Kidney epithelial cell (primary cell): ENCODE measurements at places on chromosomes 11 and 22. TPM values are rescaled to one million over a fixed set of nuclear protein-coding genes. Genes with fewer than 3 reads are reported as not detected.

The SLC22A8 gene
- total RNA-seq: not detected in 2 replicates

The UPK2 gene
- total RNA-seq: 0.25 TPM in 1 of 2 replicates, not detected in the other

The CXCR5 gene
- under 0.01 and 0.14 TPM in 2 replicates for total RNA-seq

The TMEM151A gene
- total RNA-seq: 0.08 TPM in 1 of 2 replicates, not detected in the other

The SAA1 gene
- total RNA-seq: 2.8 and 5.8 TPM in 2 replicates

The APOA5 gene
- not detected in 2 replicates for total RNA-seq

The CCDC83 gene
- not detected in 2 replicates for total RNA-seq

The NELL1 gene
- total RNA-seq: 0.14 and 0.17 TPM in 2 replicates

DNA sequence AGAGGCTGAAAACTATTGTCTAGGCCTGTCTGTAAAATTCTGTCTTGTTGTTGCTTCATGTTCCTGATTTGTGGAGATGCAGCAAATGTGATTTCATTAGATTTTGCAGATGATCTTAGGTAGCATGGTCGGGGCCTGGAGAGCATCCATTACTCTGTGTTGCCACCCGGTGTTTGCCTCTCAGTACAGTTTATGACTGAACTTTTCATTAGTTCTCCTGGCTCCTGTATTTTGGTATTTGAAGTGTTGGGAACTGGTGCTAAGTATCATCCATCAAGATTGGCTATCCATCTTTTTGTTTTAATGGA, 7.7 kb downstream of the YWHAH start:
- no peak for DNase-seq

GRCh38 chr11:29361369-29361768, 655.5 kb downstream of the KCNA4 start:
- DNase-seq: no peak

- peak; percentile 63 for DNase-seq
Observed at GRCh38 chr11:110984147-110984546, 261.4 kb upstream of the POU2AF2 start.

- no peak for DNase-seq
Observed at GRCh38 chr22:29382580-29383302, 5.6 kb downstream of the AP1B1 start.

DNA sequence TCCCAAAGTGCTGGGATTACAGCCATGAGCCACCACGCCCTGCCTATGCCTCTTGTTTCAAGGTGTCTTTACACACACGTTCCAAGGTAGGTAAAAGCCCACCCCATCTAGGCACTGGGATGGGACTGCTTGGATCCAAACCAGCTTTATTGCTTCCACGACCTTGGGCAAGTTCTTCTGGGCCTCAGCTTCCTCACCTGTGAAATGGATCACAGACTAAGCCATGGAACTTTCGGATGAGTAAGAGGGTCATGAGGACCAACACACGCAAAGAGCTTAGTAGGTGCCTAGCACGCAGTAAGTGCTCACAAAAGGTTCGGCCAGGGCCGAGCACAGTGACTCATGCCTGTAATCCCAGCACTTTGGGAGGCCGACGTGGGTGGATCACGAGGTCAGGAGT, 15.6 kb downstream of the RHOD start:
- DNase-seq: no peak

- DNase-seq: no peak
Observed at GRCh38 chr11:107741044-107741823, 29.4 kb upstream of the SLN start.

DNA sequence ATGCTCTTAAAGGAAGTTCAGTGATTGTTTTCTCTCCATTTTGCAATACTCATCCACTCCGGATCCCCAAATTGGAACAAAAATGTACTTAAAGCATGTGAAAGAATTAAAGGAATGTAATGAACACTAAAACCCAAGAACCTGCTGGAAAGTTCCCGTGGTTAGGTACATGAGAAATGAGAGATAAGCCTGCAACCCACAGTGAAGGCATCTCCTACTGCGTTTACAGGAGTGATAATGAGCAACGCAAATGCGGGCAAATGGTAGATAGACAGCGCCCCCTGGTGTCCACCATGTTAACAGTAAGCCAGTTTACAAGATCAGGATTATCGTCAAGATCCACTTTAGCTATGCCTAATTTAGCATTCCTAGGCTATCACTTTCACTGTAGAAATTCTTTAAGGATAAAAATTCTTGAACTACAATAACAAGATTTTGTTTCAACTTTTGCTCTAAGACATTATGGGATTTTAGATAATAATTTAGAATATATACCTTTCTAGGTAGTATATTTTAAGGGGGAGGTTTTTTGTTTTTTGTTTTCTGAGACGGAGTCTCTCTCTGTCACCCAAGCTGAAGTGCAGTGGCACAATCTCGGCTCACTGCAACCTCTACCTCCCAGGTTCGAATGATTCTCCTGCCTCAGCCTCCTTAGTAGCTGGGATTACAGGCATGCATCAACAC, 29.9 kb downstream of the ALG9 start:
- DNase-seq: peak; percentile 45

DNA sequence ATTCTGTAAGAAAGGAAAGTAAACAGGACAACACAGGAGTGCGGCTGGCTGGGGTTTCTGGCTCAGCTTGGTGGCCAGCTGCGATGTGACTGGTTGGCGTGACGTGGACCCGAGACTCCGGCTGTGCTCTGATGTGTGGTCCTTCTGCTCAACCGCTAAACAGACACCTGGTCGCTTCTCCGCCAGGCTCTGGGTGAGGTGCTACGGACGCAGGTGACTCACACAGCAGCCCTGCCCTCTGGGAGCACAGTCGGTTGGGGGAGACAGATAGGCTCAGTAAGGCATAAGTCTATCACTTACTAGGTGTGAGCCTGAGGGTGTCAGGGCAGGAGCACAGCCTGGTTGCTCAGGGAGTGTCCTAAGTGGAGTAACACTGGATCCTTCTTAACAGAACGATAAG, 8.2 kb downstream of the RTL6 start:
- DNase-seq: no peak

DNA sequence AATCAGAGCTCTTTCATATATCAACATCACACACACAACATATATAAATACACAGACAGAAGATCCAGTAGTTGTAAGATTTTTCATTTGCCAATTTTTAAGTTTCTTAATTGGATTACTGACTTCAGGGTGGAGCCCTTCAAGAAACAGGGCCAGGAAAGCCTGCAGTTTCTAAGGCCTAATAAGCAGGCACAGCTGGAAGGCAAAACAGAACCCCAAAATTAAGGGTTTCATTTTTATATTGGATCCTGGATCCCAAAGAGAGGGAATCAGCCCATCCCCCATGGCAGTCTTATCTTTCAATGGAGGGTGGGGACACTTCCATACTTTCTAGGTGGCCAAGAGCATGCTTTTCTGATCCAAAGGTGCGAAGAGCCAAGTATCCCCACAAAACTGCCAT, 4.7 kb upstream of the C1QTNF6 start:
- DNase-seq: no peak

GRCh38 chr11:95455228-95455970, 224.4 kb upstream of the SESN3 start:
- no peak for DNase-seq

- peak; percentile 43 for DNase-seq
Observed at GRCh38 chr11:70016666-70017367, 61.3 kb upstream of the ANO1 start.

DNA sequence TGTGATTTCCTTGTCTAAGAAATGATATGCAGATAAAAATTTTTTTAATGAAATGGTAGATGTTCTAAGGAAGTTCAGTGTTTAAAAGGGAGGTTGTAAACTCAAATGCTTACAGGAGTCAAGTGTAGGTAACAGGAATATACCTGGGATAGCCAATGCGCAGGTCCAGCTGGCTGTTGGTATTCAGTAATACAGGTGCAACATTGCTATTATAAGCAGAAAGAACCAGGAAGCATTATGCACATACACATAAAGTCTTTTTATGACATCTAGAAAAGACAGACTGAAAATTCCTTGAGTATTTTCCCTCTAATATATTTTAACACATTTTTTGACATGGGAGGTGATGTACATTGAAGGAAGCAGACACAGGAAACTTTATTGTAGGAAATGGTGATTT, 43.6 kb upstream of the B3GNT6 start:
- no peak for DNase-seq

DNA sequence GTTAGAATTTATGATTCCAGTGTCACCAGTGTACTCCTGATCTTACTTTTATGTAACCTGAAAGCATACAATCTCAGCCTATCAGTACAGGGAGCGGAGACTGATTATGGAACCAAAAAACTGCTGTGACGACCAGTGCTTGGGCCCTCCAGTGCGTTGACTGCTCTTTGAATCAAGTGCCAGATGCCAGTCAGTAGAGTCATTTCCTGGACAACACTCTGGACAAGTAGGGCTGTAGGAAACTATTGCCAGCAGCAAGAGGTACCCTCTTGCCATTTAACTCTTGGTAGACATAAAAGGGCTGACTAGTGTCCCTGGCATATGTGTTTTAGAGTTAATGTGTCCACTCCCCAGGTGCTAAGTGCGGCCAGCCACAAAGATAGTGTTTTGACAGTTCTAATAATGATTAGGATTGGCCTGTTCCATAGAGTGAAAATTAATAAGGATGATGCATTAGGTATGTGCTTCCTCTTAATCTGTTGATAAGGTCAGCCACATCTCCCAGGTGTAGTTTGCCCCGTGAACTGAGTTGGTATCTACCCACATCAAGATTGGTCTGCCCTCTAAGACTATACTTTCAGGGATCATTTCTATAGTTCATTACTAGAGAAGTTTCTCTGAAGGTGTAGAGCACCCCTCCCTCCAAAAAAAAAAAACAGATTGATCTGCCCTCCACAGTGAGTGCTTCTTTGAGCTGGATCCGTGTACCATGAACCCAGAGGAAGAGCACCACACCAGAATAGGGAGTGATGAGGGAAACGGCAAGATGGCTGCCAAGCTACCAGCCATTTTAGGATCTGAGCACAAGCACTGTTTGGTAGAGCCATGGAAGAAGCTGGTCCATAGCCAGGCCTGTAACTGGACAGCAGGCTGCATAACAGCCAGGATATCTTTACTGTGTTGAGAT, 20.7 kb upstream of the AIFM3 start:
- no peak for DNase-seq

GRCh38 chr11:68569357-68569756, 108.8 kb downstream of the PPP6R3 start:
- DNase-seq: no peak

DNA sequence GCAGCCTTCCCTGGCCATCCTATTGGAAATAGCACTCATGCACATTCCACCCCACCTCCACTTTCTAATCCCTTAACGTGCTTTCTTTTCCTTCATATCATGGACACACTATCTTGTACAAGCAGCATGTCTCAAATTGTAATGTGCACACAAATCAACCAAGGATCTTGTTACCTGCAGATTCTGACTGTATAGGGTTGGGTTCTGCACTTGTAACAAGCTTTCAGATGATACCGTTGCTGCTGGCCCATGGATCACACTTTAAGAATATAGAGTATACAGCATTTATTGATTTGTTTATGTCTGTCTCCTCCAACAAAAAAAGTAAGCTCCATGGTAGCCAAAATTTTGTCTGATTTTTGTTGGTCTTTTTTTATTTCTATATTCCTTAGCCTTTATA, 32.4 kb upstream of the POU2AF1 start:
- DNase-seq: no peak

GRCh38 chr11:70908223-70908622, 344.2 kb downstream of the SHANK2 start:
- no peak for DNase-seq

- DNase-seq: no peak
Observed at GRCh38 chr11:117862019-117862725, 14.3 kb downstream of the FXYD6 start.

GRCh38 chr11:29318134-29318845, 698.5 kb downstream of the KCNA4 start:
- DNase-seq: peak; percentile 78

DNA sequence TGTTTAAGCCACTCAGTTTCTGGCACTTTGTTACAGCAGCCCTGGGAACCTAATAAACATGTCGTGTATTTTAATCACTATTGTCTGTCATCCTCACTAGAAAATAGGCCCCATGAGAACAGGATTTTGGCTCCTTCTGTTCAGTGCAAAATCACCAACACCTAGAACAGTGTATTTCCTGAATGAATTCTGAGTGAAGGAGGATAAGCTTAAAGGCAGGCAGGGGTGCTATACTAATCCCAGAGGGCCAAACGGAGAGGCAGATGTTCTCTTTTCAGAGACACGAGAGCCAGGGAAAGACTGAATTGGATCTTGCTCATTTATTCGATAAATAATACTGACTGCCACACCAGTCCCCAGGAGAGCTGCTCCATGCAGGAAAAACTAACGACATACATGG, 10.4 kb downstream of the SMCO4 start:
- no peak for DNase-seq

DNA sequence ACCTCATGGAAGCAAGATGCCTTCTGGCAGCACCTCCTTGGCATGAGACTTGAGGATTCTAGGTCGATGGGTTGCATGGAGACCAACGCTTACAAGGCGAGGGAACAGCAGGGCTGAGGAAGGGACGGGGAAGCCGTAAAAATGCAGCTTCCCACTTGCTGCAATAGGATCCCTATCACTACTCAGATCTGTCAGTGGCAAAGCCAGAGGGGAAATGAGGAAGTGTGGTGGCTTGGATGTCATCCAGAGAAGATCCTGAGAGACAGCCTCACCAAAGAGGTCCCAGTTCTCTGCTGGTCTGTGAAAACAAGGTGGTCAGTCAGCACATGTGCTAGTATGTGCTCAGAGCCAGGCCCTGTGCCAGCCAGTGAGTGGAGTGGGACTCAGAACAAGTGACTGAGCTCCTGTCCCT, 22.2 kb downstream of the CYB5R2 start:
- no peak for DNase-seq

DNA sequence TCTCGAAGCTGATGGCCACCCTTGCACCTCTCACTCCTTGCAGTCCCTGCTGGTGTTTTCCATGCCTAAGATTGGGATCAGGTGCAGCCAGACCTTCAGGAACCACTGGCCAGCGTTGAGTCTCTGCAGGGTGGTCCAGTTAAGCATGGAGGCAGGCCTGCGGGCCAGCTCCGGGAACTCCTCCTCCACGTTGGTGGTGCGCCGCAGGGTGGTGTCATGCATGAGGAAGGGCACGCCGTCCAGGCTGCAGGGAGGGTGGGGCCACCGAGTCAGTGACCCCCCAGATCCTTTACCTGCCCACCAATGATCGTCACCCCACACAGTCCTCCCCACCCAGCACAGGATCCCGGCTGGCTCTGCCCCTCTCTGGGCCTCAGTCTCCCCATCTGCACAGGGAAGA, 10.0 kb upstream of the KLHL35 start:
- DNase-seq: no peak
